Suppressor macrophage (primary cell): ENCODE measurements at places on chromosomes 5 and 9.

DNA sequence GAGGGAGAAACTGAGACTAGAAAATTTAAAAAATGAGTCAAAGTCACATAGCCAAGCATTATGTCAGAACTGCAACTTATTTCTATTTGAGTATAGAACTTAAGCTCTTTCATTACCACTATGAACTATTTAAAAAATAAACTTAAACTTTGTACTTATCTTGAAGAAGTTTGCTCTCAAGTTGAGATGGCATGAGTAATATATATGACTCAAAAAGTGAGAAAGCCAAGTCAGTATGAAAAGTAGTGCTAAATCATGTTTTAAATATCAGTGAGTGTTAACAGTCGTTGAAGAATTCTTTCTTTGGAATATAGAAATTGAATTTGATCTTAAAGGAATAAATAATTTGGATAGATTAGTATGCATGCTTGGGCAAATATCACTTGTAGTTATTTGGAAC lies 36.3 kb upstream of the CDH10 start:
- no peak for DNase-seq

DNA sequence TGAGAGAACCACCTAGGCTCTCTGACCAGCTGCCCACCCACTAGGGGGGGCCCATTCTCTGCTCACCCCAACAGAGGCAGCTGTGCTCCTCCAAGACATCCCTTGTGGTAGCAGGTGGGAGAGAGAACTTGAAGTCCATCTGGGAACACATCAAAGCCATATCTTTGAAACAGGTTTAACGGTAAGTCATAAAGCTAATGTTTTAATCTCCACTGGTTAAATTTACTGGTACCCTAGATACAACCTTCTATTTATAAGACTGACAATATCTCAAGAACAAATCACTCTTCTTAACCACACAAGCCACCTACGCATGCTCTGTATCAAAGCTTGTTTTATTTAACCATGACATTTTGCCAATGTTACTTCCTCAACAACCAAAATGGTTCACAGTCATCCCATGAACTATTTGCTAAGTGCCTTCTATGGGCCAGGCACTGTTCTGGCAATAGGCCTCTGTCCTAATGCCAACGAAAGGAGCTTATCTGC lies 20.4 kb downstream of the AUH start:
- DNase-seq, result no peak

DNA sequence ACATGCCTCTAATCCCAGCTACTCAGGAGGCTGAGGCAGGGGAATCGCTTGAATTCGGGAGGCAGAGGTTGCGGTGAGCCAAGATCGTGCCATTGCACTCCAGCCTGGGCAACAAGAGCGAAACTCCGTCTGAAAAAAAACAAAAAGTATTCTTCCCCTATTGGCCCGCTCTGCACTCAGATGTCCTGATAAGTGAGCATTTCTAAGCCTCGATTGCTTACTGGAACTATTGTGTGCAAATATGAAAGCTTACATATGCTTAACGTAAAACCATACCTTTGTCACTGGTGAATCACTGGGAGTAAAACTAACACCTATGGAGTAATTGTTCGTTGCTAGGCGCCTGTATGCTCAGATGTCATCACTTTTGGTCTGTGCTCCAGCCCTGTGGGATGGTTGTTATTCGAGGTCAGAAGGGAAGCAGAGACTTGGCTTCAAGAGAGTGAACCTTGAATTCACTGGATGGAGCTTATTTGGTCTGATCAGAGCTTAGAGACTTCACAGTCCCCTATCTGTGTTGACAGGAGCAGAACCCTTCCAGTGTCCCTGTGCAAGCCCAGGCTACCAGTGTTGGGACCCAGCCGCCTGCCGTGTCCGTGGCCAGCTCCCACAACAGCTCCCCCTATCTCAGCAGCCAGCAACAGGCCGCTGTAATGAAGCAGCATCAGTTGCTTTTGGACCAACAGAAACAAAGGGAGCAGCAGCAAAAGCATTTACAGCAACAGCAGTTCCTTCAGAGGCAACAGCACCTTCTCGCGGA lies 25.3 kb upstream of the LTC4S start:
- DNase-seq, result no peak

- no peak for DNase-seq
Measured at GRCh38 chr5:116476897-116477537, 97.6 kb downstream of the SEMA6A start.

DNA sequence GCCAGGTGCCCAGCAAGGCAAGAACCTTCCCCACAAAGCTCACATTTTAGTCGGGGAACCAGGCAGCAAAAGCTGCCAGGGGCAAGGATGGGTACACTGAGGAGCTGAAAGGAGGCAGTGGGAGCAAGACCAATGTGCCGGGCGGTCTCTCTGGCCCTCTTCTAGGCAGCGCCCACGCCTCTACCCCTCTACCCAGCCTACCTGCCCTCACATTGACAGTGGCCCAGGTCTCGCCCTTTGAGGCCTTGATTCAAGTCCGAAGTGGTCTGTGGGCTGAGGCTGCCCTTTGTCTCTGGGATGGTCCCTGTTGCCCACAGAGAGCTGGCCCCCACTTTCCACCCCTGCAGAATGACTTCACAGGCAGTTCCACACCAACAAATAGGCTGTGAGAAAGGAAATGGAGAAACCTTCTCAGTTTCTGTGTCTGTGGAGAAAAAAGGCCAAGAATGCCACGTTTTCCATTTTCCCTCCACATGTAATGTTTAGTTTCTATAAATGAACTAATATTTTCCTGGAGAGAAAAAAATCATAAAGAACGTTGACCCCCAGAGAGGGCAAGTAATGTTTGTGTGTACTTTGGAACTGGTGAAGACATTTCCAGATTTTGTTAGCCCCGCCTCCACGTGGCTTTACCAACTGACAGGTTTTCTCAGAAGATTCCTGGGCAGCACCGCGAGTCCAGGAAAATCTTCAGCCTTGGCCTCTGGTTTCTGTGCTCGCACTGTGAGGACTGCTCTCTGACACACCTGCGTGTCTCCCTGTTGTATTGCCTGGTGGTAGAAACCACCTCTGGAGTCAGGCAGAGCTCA lies 57.4 kb upstream of the ANGPTL2 start:
- DNase-seq, result no peak

DNA sequence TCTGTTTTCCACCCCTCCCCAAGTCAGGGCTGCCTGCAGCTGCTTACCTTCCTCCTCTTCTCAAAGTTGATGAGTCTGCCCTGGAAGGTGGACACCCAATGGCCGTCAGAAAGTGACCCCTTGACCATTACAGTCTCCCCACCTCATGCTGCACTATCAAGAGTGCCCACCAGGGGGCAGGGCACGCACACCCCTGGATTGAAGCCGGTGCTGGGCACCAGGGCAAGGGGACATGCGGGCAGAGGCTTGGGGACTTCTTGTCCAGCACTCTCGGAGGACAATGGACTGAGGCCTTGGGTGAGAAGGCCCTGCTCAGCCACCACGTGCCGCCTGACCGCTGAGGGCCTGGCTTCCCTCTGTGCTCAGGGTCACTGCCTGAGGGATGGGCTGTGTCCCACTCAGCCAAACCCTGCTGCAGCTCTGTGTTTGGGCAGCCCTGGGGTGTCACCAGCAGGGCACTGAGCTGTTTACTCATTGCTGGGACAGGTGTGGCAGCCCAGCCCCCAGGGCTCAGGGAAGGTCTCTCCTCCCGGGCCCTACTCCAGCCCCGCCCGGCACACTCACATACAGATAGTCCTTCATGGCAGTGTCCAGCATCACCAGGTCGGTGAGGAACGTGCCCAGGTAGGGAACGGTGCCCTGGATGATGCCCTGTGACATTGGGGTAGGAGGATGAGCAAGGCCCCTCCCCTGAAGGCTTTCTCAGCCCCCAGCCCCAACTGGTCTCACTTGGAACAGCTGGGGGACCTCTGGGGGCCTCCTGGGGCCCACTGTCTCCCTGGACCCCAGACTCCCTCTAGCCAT lies 17.7 kb downstream of the RALGDS start:
- peak; percentile 69 for DNase-seq

DNA sequence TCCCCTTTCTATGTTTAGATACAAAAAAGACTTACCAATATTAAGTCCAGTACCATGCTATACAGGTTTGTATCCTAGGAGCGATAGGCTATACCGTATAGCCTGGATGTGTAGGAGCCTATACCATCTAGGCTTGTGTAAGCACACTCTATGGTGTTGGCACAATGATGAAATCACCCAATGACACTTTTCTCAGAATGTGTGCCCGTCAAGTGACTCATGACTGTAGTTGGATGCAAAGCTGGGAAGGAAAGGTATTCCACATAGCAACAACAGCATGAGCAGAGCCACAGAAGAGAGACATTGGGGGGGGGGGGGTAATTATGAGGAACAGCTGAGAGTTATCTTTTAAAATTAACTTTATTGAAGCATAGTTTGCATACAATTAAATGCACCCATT lies 63.2 kb downstream of the TTLL11 start:
- no peak for DNase-seq
